ENCODE measurements at places on chromosomes 16 and 17.

- no peak for DNase-seq
These were observed 7.5 kb downstream of the NPTX1 start for GRCh38 chr17:80468781-80469493.

DNA sequence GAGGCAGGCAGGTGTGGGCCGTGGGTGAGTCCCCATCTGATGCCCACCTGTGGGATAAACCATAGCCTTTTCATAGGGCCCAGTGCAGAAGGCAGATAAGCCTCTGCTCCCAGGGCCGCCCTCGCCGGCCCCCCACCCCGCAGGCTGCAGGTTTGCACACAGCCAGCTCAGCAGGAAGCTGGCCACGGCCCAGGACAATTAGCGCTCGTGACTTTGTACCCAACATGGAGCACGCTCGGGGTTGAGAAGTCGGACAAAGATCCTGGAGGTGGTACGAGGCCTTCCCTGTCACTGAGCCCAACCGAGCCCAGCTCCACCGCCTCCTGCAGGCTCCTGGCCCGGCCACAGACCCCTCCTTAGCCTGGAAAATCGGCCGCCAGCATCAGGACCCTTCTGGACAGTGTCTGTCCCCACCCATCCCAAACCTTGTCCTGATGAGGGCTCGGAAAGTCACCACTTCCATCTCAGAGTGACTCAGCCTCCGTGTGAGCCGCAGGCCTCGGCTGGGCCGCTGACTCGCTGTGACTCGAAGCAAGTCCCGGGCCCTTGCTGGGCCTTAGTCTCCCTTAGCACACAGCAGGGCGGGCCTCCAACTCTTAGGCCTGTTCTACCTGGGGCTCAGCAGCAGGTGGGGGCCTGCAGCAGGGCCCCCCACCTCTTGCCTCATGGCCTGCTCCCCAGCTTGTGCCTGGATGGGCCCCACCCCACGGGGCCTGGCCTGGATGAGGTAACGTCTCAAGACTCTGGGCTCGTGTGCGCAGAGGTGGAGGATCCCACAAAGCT lies 22.7 kb downstream of the FAM83G start:
- no peak for DNase-seq

GRCh38 chr17:55706808-55707773 lies 15.6 kb downstream of the TMEM100 start:
- DNase-seq = no peak

DNA sequence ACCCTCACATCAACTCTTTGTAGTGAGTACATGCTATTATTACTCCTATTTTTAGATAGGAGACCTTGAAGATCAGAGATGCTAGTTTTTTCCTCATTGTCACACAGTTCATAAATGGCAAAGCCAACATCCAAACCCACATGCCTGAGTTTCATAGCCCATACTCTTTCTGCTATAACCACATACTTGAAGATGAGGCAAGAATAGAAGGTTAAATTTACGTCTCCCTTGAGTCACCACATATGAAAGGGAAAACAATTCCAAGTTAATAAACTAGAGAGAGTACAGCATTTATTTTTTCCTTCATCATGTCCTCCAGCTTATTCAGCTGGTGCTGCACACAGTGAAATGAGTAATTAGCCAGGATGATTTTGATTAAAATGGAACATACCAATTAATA lies 23.7 kb downstream of the NUDT7 start:
- DNase-seq = no peak

DNA sequence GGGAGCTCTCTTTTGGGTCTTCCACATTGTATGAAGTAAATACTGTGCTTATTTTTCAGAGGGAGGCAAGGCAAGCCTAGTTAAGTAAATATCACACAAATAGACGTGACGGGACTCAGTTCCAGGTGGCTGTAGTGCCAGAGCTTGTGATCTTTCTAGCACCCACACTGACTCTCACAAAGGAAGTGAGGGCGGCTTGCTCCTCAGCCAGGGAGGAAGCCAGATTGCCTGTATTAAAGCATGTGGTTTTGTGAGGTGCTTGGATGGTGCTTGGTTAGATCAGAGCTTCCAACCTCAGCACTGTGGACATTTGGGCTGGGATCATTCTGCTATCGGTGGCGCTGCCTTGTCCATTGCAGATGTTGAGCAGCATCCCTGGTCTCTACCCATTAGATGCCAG lies 80.1 kb downstream of the VAT1L start:
- no peak for DNase-seq

GRCh38 chr17:17523731-17524490 lies 27.7 kb upstream of the RASD1 start:
- no peak for DNase-seq

GRCh38 chr17:67491009-67491680 lies 114.1 kb downstream of the PITPNC1 start:
- DNase-seq = no peak

GRCh38 chr17:46875849-46876352 lies 24.5 kb downstream of the WNT9B start:
- no peak for DNase-seq

DNA sequence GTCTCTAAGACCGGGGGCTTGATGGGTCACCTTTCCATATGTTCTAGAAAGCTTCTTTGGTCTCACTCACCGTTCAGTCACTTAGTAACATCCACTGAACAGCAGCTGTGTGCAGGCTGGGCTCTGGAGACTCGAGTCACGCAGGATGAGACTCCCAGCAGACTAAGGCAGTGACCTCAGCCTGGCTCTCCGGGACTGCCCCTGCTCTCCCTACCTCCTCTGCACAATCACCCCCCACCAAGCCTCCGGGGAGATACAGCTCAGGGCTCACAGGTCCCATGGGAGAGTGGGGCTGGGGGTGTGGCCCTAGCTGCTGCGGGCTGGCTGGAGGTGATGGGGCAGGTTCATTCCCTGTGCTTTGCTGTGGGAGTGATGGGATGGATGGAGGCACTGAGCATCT lies 14.1 kb downstream of the FLYWCH2 start:
- no peak for DNase-seq

- DNase-seq = no peak
These were observed 204.9 kb downstream of the C16orf78 start for GRCh38 chr16:49578435-49579024.

DNA sequence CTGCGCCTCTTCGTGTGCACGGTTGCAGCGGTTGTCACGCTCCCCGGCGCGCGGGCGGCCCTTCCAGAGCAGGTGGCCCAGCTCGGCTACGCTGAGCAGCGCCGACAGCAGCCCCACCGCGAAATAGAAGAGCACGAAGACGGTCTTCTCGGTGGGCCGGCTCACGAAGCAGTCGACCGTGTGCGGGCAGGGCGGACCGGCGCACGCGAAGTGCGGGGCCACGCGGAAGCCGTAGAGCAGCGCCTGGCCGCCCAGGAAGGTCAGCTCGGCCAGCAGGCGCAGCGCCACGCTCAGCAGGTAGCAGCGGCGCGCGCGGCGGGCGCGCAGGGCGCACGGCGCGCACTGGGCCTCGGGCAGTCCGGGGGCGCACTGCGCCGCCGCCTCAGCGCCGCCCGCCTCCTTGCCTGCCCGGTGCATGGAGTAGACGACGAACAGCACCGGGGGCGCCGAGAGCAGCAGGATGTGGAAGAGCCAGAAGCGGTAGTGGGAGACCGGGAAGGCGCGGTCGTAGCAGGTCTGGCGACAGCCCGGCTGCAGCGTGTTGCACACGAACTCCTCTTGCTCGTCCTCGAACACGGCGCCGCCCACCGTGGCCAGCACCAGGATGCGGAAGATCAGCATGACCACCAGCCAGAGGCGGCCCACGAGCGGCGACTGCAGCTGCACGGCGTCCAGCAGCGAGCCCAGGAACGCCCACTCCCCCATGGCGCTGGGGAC lies 1.3 kb downstream of the GJD3 start:
- DNase-seq = no peak

DNA sequence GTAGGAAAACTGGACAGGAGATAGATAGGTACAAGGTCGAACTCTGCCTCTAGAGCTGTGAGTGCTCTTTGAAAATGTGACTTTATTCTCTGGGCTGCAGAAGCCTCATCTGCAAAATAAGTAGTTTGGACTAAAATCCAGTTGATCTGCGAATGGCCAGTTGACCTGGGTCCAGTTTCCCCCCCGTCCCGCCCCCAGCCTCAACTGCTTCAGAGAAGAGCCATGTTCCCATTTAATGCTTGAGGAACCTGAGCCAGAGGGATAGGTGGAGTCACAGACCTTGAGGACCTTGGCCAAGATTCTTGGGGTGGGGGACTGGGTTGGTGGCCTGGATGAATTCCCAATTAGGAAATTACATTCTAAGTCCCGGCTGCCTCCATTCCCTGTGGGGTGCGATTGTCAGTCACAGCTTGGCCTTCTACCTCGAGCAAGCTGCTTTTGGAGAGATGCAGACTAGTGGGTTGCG lies 14.1 kb downstream of the TBX2 start:
- DNase-seq = no peak

DNA sequence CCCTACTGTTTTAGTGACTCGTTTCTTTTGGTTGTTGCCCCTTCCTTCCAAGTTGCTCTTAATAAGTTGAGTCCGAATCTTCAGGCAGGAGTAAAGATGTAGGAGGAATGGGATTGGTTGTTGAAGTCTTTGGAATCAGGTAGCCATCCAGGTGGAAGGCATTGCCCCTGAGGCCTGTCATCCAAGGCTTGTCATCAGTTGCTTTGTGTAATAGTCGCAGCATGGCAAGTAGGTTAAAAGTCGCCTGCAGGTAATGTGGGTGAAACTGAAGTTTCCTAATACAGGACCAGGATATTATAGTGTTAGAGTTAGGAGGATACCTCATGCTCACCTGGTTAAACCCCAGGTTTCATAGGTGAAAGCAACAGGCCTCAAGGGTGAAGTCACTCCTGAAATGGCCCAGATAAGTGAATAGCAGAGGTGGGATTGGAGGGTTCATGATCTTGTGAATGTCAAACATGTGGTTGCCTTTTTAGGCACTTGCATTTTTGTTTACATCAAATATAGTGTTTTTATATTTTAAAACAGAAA lies 934 bp downstream of the PCTP start:
- no peak for DNase-seq

- no peak for DNase-seq
These were observed 19.0 kb downstream of the USP32 start for GRCh38 chr17:60372790-60373483.

GRCh38 chr17:1179818-1180742 lies at the start of gene ABR:
Gene ABR, minus strand, starts transcription at chr17:1179981. Its CDS starts 254 bp downstream, at chr17:1179727.
- DNase-seq = peak; percentile 38

DNA sequence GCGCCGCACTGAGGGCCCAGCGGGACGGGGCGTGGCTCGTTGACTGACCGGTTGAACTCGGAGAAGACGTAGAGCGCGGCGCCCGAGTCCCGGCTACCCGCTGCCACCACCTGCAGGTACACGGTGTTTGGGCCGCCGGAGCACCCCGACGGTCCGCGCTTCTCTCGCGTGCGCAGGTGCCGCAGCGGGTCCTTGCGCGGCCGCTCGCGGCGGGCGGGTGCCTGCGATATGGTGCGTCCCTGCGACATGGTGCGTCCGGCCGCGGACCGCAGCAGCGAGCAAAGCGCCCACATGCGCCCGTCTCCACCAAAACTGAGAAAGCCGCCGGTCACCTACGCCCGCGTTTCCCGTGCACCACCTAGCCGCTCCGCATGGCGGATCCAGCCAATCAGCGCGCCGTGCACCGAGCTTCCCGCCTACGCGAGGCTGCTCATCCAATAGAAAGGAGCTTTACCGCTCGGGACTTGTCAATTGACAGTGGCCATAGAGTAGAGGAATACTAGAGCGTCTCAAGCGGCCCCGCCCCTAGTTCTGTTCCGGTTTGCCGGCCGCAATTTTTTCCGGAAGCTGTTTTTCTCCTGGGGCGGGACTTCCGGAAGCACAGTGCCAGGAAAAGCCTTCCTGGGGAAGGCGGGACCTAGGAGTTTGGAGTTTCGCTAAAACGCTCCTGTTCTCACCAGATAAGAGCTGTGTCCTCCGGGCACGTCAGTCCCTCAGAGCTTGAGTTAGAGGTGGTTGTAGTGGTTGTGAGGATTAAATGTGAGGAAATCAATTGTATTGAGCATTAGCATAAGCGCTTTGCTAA lies at the start of gene ELAC2:
ELAC2 (minus strand) TSS at position 373 of the 805 bp plus-strand sequence; CDS start at position 293, 80 bp downstream.
- peak; percentile 91 for DNase-seq

- DNase-seq = peak; percentile 79
These were observed 863 bp downstream of the LIMD2 start for GRCh38 chr17:63698886-63699637.

- DNase-seq = no peak
These were observed 6.0 kb downstream of the ST3GAL2 start for GRCh38 chr16:70432723-70433457.

DNA sequence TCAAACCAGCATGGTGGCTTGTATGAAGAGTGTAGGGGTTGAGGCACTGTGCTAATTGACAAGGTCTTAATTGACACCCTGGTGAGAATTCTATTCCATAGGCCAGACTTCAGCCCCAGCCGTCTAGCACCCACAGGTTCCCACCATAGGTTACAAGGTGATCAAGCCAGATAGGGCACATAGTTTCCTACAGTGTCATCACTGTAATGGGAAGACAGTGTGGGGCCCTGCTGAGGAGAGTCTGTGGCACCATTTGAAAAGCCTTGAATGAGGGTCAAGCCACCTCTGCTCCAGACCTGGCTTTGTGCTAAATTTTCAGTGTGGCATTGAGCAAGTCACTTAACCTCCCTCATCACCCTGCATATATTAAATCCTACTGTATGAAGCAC lies 36.2 kb downstream of the YPEL2 start:
- no peak for DNase-seq

GRCh38 chr17:9676084-9676483 lies 30.8 kb downstream of the USP43 start:
- DNase-seq = no peak

GRCh38 chr17:35486920-35487732 lies 38.6 kb upstream of the SLFN13 start:
- DNase-seq = peak; percentile 43

DNA sequence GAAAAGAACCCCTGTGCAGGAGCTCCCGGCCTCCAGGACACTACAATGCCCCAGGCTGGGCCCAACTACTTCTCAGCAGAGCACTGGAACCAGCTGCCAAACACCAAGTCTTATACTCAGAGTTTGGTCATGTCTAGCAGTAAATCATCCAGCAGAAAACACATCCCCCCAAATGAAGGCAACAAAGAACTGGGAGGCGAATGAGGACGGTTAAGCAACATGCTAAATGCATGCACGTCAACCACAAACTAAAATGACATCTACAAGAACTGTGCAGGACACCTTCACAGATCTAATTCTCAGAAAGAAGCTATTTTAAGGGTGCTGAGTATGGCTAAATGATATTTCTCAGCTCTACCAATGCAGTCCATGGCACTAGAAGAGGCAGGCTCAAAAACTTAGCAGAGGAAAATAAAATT lies 7.6 kb upstream of the IRX5 start:
- no peak for DNase-seq

GRCh38 chr16:21654466-21654865 lies 2.1 kb upstream of the IGSF6 start:
- DNase-seq = no peak

GRCh38 chr17:13542636-13543035 lies 59.1 kb downstream of the HS3ST3A1 start:
- no peak for DNase-seq
